ENCODE measurements at places on chromosomes 2 and 18.

DNA sequence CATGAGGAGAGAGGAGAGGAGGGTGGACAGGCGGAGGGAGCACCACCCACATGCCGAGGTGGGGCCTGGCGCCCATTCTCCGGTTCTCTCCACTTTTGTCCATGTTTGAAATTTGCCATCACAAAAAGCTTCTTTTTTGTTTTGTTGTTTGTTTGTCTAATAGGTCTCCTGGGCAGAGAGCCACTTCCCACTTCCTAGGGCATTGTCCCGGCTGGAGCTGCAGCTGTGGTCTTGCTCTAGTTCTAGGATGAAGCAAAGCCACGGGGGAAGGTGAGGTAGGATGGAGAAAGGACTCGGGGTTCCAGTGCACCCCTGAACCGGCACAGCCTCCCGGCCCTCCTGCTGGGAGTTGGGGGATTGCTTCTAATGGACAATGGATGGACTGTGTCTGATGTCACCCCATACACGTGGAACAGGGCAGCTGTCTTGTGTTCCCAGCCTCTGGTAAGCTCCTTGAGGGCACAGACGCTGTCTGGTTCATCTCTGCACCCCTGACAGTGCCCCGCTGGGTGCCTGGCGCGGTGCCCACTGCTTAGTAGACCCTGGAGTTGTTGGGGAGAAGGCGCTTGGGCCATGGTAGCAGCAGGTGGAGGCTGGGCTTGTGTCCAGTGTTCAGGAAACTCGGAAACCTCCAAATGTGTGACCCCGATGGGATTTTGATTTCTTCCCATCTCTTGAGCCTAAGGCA, 278.4 kb downstream of the NDUFA10 start:
- no peak for DNase-seq

- no peak for DNase-seq
These were observed 174.9 kb downstream of the SEPTIN10 start for GRCh38 chr2:109438773-109439389.

GRCh38 chr2:5391362-5391761, 300.8 kb upstream of the SOX11 start:
- no peak for DNase-seq

DNA sequence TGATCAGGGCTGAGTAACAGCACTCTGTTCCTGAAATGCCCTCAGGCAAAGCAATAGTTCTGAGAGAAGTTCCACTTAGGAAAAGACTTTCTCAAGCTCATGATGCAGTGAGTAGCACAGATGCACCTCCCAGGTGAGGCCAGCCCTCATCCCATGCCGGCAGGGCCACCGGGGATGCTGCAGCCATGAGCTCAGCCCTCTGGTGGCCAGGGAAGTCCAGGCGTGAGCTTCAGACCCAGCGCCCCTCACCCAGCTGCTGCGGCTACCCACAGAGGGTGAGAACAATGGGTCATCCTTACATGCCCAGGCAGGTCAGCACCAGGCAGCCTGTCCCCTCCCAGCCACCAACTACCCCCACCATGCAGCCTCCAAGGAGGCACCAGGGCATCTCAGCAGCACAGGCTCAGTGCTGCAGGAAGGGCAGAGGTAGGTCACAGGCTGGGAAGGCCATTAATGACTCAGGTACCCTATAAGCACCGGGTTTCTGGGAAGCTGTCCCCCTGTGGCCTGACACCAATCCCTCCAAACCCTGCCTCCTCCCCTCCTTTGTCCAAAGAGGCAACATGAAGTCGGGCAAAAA, 50.6 kb downstream of the TTC32 start:
- no peak for DNase-seq

DNA sequence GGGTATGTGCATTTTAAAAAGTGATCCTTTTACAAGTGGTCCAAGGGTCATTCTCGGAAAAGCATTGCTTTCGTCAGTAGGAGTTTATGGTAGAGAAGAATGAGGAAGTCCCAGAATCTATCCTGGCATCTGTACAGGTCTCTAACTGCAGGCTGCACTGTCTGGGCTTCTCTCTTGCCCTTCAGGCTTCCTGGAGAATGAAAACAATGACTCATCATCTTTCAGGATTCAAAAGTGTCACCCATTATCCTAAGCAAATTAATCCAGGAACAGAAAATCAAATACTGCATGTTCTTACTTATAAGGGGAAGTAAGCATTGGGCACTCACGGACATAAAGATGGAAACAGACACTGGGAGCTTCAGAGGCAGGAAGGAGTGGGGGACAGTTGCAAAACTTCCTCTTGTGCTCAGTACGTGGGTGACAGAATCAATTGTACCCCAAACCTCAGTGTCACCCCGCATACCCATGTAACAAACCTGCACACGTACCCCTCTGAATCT, 60.2 kb upstream of the TXNDC2 start:
- no peak for DNase-seq

DNA sequence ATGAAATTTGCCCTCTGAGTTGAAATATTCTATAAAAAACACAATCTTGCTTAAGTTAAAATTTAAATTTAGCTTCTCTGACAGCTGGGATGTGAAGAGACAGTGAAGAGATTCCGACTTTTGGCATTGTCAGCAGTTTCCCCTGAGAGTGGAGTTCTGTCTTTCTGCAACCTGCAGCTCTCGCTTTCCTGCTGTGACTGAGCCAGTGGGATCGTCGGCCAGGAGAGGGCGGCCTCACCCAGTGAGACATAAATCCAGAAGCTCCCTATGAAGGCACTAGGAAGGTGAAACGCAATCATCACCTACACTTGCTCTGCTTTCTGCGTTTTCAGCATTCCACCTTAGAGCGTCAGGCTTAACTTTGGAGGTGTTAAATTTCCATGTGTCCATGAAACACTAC, 75.4 kb upstream of the HNMT start:
- DNase-seq: no peak

DNA sequence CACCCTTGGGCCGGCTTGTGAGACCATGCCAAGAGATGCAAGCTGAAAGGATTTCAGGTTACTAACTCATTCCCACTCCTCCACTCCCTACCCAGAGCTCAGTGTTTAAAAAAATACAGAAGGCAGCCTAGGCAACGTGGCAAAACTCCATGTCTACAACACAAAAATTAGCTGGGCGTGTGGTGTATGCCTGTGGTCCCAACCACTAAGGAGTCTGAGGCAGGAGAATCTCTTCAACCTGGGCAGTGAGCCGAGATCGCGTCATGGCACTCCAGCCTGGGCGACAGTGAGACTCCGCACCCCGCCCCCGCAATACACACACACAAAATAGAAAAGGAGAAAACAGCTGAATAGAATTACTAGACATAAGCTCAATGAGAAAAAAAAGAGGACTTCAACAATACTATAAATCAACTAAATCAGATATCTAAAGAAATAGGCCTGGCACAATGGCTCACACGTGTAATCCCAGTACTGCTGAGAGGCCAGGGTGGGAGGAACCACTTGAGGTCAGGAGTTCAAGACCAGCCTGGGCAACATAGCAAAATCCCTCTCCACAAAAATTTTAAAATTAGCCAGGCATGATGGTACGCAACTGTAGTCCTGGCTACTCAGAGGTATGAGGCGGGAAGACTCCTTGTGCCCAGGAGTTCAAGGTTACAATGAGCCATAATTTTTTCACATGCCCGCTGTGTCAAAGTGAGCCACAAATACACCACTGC, 10.1 kb downstream of the IWS1 start:
- DNase-seq: no peak

GRCh38 chr18:23053776-23054457, 81.4 kb upstream of the CABLES1 start:
- DNase-seq: no peak

DNA sequence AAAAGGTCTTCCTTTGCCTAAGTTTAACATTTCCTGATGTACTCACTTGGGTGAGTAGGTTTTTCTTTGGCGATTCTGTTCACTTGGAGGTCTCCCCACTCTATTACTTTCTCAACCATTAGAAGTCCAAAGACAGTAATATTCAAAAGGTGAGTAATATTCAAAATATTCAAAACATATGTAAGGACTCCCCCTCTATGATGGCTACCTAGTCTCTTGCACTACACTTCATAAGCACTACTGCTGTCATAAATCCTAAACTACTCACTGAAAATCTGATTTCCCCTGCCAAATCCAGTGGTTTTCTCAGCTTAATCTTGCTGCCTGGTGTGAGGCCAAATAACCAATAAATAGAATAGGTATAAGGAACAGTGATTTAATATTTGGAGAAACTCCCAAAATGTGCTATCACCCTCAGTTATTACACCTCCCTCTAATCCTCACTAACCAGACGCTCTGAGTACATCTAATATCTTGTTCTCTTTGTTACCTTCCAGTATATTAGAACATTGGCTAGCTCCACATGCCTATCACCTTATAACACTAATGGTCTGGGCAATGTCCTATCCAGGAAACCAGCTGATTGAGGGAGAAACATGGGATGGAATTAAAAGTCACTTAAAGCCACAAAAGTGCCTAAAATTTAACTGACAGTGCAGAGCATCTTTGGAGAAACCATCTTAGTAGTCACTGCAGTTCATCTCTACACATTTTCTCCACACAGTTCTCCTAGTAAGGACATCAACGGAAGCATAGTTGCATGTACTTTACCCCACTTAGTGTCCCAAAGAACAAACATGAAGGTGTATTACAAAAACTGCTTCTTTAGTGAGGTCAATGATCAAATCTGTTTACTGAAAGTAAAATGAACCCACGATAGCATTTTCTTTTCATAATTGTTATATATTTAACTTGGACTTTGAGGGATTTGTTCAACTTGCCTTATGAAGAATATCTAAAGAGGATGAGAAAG, 54.8 kb downstream of the MBD2 start:
- DNase-seq: no peak

Data from CD4-positive, CD25-positive, alpha-beta regulatory T cell (primary cell).